ELF-1 (cell line): ENCODE measurements at places on chromosomes 16 and 17.
A peak's percentile ranks its signal among the peaks of the same experiment; 100 is the strongest.

GRCh38 chr17:29930409-29931010 is 482 bp upstream of the SSH2 start:
- DNase-seq = no peak

GRCh38 chr17:71530248-71530647 is 590.6 kb upstream of the SOX9 start:
- no peak for DNase-seq

DNA sequence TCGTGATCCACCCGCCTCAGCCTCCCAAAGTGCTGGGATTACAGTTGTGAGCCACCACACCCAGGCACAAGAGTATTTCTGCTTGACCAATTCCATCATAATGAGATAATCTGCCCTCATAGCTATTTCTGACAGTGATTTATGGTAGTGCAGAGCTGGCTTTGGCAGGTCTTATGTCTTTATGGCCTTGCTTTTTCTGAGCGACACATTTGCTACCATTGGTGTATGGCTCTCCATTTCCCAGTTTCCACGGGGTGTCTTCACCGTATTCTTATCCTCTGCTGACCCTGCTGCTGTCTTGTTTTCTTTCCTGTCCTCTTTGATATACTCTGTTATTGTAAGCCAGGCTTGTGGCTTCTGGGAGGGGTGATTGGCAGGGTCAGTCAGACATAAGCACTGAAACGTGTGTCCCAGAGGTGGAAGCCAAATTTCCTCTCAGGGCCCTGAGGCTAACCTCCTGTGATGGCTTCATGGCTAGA is 161.1 kb upstream of the TBX2 start:
- no peak for DNase-seq

GRCh38 chr17:74354123-74354522 is 7.5 kb downstream of the BTBD17 start:
- DNase-seq = peak; percentile 86

DNA sequence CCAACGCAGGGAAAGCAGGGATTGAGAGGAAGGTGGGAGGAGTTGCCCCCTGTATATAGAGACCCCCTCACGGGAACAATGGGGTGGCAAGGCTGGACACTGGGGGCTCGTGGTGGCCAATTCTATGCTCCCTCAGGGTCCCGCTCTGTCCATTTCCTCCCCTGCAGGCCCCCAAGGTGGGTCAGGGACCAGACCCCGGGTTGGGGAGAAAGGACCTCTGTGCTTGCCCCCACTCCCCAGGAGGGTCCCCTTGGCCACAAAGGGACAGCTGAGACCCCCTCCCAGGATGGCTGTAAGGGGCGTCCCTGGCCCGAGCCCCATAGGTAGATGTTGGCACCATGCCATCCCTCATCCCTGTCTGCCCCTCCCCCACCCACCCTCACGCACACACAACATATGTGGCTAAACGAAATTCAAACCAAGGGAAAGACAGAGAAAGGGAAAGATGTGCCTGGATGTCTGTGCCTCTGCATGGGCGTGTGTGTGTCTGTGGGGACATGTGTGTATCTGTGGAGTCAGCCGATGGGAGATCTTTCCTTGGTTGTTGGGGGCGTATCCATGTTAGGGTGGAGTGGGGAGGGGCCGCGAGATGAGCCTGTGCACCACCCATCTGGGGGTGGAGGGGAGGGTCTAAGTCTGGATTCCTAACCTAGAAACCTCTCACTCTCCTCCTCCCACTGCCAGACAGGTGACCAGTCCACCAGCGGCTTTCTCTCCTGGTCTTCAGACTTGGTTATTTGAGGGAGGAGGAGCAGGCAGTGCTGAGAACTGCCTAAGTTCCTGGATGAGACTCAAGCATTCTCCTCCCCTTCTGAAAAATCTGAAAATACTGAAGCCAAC is 642 bp upstream of the NEUROD2 start:
- no peak for DNase-seq

DNA sequence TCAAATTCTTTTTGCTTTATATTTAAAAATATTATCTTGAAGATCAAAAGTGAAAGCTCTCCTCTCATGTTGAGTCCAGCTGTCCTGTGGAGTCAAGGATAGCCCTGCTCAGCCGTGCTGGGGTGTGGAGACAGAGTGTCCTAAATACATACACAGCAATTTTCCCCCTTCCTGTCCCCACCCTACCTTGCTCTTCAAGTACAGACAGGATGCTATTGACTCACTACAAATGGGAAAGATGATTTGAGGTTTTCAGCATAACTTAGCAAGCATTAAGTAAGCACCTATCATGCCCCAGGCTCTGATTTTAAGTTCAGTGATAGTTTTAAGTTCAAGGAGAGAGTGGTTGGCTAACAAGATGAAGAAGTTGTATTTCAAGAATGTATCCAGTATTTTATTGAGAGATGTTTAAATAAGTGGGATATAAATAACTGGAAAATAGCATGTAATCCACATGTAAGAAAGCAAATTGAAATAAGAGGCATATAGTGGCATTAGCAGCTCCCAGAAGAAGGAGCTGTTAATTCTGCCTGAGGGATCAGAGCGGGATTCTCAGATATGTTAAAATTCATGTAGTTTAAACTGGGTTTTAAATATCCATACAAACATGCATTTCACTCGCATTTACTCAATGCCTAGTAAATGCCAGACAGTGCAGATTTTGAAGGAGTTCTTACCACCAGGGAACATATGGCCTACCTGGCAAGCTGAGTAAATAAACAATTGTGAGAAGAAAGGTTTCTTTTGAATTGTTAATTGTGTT is 183.5 kb upstream of the ANKFN1 start:
- no peak for DNase-seq

- DNase-seq = no peak
These were observed 369.2 kb downstream of the CDH13 start for GRCh38 chr16:82995924-82996441.

- no peak for DNase-seq
These were observed 60.9 kb downstream of the MPRIP start for GRCh38 chr17:17103160-17103559.

DNA sequence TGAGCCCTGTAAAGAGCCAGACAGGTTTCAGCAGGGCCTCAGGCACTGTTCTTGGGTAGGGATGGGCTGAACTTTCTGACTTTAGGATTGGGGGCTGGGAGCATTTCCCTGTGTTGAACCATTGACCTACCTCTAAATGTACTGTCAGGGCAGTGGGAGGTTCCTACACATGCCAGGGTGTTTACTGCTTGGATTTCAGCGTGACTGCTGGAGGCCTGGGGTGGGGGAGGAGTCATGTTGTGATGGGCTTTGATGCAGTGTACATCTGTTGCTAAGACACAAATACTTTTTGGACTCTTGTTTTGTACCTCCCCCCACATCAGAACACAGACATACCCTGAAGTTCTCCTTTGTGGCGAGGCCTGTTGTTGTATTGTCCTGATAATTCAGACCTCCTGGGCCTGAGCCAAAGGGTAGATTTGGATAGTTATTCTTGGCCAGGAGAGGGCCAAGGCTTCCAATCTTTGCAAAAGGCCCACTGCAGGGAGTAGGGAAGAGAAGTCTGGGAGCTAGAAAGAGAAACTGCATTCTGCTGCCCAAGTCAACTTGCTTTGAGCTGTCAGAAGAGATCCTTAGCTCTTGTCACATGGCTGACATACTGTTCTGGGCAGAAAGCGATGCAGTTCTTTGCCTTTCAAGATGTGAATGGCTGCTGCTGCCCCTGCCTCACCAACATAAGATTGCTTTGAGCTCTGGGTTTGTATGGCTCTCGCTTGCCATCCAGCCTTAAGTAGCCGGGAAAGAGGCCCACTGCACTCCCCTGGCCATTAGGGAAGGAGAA is 3.7 kb downstream of the NFE2L1 start:
- DNase-seq = peak; percentile 89

DNA sequence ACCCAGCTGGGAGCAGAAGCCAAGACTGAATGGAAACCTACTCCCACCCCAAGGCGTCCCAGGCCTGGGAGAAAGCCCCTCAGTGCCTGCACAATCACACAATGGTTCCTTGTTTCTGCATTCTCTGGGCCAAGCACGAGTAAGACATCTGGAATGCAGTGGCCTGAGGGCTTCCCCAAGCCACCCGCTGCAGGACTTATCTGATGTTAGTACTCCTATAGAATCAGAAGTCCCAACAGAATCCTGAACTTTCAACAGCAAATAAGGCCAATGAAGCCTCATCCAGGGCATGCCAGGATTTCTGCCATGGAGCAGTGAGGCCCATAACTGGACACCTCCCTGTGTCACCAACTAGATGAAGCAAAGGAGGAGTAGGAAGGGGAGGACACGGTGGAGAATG is 28.6 kb downstream of the MYO18A start:
- DNase-seq = peak; percentile 94

- no peak for DNase-seq
These were observed 1.2 kb downstream of the TMEM106A start for GRCh38 chr17:43212641-43213490.

- DNase-seq = peak; percentile 56
These were observed 123.8 kb downstream of the GOSR1 start for GRCh38 chr17:30600830-30601494.
